ENCODE measurements at places on chromosomes 2 and 18. TPM values are rescaled to one million over a fixed set of nuclear protein-coding genes. Genes with fewer than 3 reads are reported as not detected.
A peak's percentile ranks its signal among the peaks of the same experiment; 100 is the strongest.

DNA sequence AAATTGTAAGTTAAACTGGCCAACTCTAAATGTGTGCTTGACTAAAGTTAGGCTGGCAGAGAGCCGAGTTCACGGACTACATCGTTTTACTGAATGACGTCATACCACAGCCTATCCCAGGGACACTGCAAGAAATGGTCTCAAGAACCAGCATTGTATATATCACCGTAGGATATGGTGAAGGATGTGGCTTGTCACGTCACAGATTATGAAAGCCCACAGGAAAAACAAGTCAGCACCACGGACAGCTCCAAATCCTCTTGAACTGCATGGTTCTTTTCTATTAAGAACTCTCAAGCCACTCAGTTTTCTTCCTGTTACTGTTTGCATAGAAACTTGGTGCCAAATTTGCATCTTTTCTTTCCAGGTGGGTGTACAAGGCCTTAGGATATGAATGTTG, 85.1 kb upstream of the ACAA2 start:
- no peak for DNase-seq
- no peak overlapping the region for H3K4me3 ChIP-seq
- H3K4me1 ChIP-seq: no peaks in the 10 kb centered on the region
- H3K27ac ChIP-seq: no peak overlapping the region
- H3K27me3 ChIP-seq: no peaks in the 10 kb centered on the region
- no peaks in the 10 kb centered on the region for H3K36me3 ChIP-seq

- peak overlapping the region; percentile 69 for H3K27ac ChIP-seq
- no peaks in the 10 kb centered on the region for H3K27me3 ChIP-seq
Observed at GRCh38 chr2:231482806-231483391, 18.6 kb upstream of the NCL start.

DNA sequence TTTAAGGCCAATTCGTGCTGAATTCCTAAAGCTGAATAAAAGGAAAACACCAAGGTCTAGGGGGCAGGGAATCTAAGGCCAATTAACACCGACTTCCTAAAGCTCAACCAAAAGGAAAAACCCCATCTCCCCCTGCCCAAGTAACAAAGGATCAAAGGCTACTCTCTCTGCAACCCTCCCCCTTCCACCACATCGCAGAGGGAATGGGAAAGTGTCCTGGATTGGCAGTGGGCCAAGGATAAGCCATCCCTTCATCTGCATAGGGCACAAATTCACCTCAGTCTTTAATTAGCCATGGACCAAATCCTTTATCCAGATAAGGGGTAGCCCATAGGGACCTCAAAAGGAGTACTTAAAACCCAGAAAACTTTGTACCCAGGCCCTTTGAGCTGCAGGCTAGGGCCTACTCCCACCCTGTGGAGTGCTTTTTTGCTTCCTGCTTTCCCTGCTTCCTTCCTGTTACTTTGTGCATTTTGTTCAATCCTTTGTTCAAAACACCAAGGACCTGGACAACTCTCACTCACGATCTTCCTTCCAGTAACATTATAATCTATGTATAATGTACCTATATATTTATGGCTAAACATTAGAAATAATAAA, 2119.8 kb upstream of the CELF4 start:
- H3K27me3 ChIP-seq: no peaks in the 10 kb centered on the region
- H3K27ac ChIP-seq: no peak overlapping the region

DNA sequence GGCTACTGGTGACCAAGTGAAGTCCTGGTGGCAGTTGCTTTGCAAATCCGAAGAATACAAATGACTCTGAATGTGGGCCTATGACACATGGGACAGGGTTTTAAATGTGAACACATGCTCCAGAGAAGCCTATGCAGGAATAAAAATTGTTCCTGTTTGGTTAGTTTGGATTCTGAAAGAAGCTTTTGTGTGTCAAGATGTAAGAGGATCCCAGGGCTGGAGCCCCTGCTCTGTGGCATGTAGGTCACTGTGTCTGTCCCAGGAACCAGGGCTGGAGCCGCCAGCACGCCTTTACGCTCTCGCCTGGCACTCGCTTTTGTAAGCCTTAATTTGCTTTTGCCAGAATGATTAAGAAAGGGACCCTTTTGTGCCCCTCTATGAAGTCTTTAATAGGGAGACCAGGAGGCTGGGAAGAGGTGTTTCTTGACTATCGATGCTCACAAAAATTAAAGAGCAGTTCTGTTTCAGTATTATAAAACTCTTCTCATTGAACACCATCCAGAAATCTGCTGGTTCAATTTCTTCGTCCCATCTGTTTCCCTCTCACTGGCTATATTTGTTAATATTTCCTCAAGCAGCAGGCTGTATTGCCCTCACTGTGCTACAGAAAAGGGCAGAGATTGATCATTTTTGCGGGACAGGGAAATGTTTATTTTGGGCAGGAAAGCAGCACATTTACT, 532.7 kb upstream of the POU3F3 start:
- no peaks in the 10 kb centered on the region for H3K4me1 ChIP-seq
- H3K4me3 ChIP-seq: no peak overlapping the region
- H3K36me3 ChIP-seq: no peaks in the 10 kb centered on the region
- H3K27me3 ChIP-seq: no peaks in the 10 kb centered on the region

GRCh38 chr2:216002101-216002678, 11.2 kb downstream of the MREG start:
- no peak overlapping the region for H3K4me3 ChIP-seq
- no peaks in the 10 kb centered on the region for H3K27me3 ChIP-seq
- H3K4me1 ChIP-seq: no peaks in the 10 kb centered on the region
- no peaks in the 10 kb centered on the region for H3K36me3 ChIP-seq
- H3K27ac ChIP-seq: no peak overlapping the region

- H3K27me3 ChIP-seq: no peaks in the 10 kb centered on the region
- H3K4me1 ChIP-seq: no peaks in the 10 kb centered on the region
- no peak for DNase-seq
- no peak overlapping the region for H3K27ac ChIP-seq
Observed at GRCh38 chr2:223585666-223586065, 16.5 kb downstream of the SCG2 start.

- H3K36me3 ChIP-seq: no peaks in the 10 kb centered on the region
- no peak overlapping the region for H3K4me3 ChIP-seq
- DNase-seq: no peak
- H3K27me3 ChIP-seq: no peaks in the 10 kb centered on the region
Observed at GRCh38 chr2:33443274-33443829, 33.1 kb upstream of the RASGRP3 start.

GRCh38 chr2:185894223-185894622, 155.6 kb downstream of the FSIP2 start:
- H3K36me3 ChIP-seq: no peaks in the 10 kb centered on the region
- no peak overlapping the region for H3K4me3 ChIP-seq
- H3K27me3 ChIP-seq: no peaks in the 10 kb centered on the region
- H3K4me1 ChIP-seq: peaks cover 9% of the 10 kb centered on the region

- H3K27me3 ChIP-seq: no peaks in the 10 kb centered on the region
- DNase-seq: no peak
- H3K27ac ChIP-seq: no peak overlapping the region
- H3K4me1 ChIP-seq: no peaks in the 10 kb centered on the region
- no peaks in the 10 kb centered on the region for H3K36me3 ChIP-seq
Observed at GRCh38 chr18:33755931-33756560, 178.0 kb downstream of the ASXL3 start.

DNA sequence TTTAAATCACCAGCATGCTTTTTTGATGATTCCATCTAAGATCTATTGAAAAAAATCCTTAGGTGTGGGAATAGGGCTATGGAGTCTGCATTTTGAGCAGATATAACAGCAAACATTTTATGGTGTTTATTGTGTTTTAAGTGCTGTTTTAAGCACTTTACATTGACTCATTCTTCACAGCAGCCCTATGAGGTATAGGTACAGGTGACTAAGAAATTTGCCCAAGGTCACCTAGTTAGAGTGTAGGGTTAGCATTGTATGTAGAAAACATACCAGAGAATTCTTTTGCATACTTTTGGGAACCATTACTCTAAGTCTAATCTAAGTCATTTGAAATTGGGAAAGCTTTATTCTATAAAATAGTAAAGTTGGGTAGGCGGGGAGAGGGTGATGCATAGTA, 31.3 kb downstream of the PPM1B start:
- H3K36me3 ChIP-seq: no peaks in the 10 kb centered on the region
- H3K27me3 ChIP-seq: no peaks in the 10 kb centered on the region
- H3K4me3 ChIP-seq: no peak overlapping the region
- DNase-seq: no peak
- H3K4me1 ChIP-seq: no peaks in the 10 kb centered on the region

DNA sequence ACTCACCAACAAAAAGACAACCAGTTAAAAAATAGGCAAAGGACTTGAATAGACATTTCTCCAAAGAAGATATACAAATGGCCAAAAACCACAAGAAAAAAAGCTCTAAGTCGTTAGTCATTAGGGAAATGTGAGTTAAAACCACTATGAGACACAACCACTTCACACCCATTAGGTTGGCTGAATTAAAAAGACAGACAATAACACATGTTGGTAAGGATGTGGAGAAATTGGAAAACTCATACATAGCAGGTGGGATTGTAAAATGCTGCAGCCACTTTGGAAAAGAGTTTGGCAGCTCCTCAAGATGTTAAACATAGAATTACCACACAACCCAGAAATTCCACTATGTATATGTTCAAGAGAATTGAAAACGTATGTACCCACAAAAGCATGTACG, 117.6 kb upstream of the SPATS2L start:
- H3K27ac ChIP-seq: no peak overlapping the region
- H3K27me3 ChIP-seq: no peaks in the 10 kb centered on the region
- H3K4me3 ChIP-seq: no peak overlapping the region
- H3K36me3 ChIP-seq: no peaks in the 10 kb centered on the region
- DNase-seq: no peak
- peaks cover 21% of the 10 kb centered on the region for H3K4me1 ChIP-seq

- H3K4me3 ChIP-seq: no peak overlapping the region
- no peaks in the 10 kb centered on the region for H3K4me1 ChIP-seq
- H3K36me3 ChIP-seq: no peaks in the 10 kb centered on the region
- no peak for DNase-seq
Observed at GRCh38 chr2:3099860-3100234, 277.8 kb downstream of the EIPR1 start.

GRCh38 chr2:7736646-7737305, 819.6 kb downstream of the RNF144A start:
- H3K36me3 ChIP-seq: no peaks in the 10 kb centered on the region
- no peaks in the 10 kb centered on the region for H3K4me1 ChIP-seq
- H3K27me3 ChIP-seq: no peaks in the 10 kb centered on the region
- H3K4me3 ChIP-seq: no peak overlapping the region

DNA sequence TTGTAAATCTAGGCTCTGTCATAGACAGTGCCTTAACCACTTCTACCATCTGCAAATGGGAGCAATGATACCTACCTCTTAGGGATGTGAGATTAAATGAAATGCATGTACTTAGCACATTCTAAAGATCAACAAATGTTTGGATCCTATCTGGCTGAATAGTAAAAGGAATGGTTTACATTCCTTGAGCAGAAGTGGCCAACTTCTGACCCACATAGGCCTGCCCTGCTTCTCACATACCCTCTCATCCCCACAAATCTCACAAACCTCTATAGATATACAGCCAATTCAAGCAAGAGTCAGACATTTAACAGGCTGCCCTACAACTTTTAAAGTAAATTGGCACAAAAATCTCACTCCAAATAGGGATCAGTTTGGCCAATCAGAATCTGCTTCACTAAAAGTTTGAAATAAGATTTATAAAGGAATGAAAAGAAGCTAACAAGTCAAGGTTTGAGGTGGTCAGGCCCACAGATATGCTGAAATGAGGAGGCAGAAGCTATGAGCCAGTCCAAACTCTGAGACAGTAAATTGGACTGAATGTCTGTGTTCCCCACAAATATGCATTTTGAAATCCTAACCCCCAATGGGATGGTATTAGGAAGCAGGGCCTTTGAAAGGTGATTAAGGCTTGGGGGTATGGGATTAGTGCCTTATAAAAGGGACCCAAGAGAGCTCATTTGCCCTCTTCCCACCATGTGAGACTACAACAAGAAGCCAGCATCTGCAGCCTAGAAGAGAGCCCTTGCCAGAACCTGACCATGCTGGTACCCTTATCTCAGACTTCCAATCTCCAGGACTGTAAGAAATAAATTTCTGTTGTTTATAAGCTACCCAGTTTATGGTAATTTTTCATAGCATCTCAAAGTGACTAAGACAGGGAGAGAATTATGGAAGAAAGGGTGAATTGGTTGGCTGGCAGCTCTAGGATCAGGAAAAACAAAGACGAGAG, 227.8 kb upstream of the RBMS1 start:
- no peak overlapping the region for H3K27ac ChIP-seq
- no peak overlapping the region for H3K4me3 ChIP-seq
- no peaks in the 10 kb centered on the region for H3K4me1 ChIP-seq
- H3K36me3 ChIP-seq: no peaks in the 10 kb centered on the region
- DNase-seq: no peak

GRCh38 chr2:10304458-10305253, 2.0 kb downstream of the HPCAL1 start:
- DNase-seq: no peak
- H3K4me3 ChIP-seq: peak overlapping the region; percentile 90
- peak overlapping the region; percentile 93 for H3K27ac ChIP-seq
- no peaks in the 10 kb centered on the region for H3K27me3 ChIP-seq
- no peaks in the 10 kb centered on the region for H3K36me3 ChIP-seq

GRCh38 chr2:174012347-174013314, 47.5 kb upstream of the SP3 start:
- peak overlapping the region; percentile 71 for H3K27ac ChIP-seq
- peak; percentile 50 for DNase-seq
- no peaks in the 10 kb centered on the region for H3K27me3 ChIP-seq

GRCh38 chr2:100957996-100958653, 44.0 kb upstream of the RPL31 start:
- no peak overlapping the region for H3K4me3 ChIP-seq
- peak overlapping the region; percentile 32 for H3K27ac ChIP-seq
- no peaks in the 10 kb centered on the region for H3K4me1 ChIP-seq
- H3K36me3 ChIP-seq: no peaks in the 10 kb centered on the region
- no peak for DNase-seq
- no peaks in the 10 kb centered on the region for H3K27me3 ChIP-seq

DNA sequence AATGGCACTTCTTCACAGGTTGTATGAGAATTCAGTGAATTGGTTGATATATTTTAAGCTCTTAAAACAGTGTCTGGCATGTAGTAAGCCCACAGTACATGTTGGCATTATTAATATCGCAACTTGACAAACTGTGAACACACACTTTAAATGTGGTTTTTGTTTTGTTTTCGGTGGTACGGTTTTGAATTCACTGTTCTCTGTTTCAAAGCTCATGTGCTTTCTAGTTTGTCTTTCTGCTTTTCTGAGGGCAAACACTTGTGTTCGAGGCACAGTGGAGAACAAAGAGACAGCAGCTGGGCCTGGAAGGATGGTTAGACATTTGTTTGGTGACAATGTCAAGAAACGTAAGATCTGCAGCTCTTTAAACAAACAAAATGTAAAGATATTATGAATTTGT, 276.5 kb upstream of the MC4R start:
- no peaks in the 10 kb centered on the region for H3K36me3 ChIP-seq
- no peaks in the 10 kb centered on the region for H3K27me3 ChIP-seq
- DNase-seq: no peak
- H3K27ac ChIP-seq: no peak overlapping the region
- H3K4me3 ChIP-seq: no peak overlapping the region

The ODC1 gene
- 39.8 TPM for total RNA-seq

The POTEJ gene
- total RNA-seq: not detected

The RAMP1 gene
- total RNA-seq: 24.2 TPM

The UGT1A3 gene
- 23.4 TPM for total RNA-seq

The ANKRD30B gene
- total RNA-seq: not detected

The TACR1 gene
- not detected for total RNA-seq

The IGFBP5 gene
- total RNA-seq: 33.7 TPM

The IL36B gene
- total RNA-seq: not detected

The OSR1 gene
- 0.10 TPM for total RNA-seq

The BMP10 gene
- 4.5 TPM for total RNA-seq

The SERPINB2 gene
- not detected for total RNA-seq

The APCDD1 gene
- total RNA-seq: 2.7 TPM

All from right lobe of liver (tissue), 6 donors.